Activated T-cell treated with anti-CD3 and anti-CD28 coated beads for 24 hours (primary cell): ENCODE measurements at places on chromosomes 2 and 18.

DNA sequence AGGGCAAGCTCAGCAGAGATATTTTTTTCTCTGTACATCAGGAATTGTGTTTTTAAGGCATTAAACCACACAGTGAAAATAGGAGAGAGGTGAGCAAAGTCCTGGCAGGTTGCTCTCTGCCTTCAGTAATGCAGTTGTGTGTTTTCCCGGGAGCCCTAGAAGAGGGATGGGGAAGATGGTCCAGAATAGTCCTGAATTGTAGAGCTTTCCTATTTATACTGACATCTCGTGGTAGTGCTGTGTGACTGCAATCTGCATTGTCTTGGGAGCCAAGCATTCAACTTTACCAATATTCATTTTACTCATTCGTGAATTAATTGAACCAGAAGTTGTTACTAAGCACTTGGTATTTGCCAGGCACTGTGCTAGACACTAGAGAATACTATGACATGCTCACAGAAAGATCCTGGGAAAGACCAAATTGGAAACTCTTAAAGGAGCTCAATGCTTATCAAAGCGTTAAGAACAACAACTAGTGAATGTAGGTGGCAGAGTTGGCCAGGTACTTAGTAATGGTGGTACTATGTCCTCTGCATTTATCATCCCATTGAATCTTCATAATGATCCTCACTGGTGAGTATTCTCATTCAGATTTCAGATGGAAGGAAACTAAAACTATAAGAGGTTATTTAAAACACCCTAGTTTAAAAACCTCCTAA is 214.6 kb downstream of the TRIB2 start:
- no peak for DNase-seq

- DNase-seq = no peak
Observed at GRCh38 chr2:155389224-155389623, 690.7 kb downstream of the KCNJ3 start.

DNA sequence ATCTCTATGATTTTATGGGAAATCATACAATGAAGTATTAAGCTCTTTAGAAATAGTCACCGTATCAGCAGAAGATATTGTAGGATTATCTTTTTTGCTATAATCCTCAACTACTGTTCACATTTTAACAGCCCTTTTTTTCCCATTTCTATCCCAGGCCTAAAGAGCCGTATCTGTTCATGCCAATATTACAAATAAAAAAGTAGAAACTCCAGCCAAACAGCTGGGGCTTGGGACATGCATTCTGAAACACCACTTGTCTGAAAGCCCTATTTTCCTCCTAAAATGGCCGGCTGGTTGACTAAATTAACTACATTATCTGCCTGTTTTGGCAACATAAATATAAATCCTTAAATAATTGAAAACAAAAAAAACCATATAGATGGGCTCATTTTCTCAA is 477.8 kb downstream of the CDH2 start:
- no peak for DNase-seq

- no peak for DNase-seq
Observed at GRCh38 chr2:130840506-130840905, 3.8 kb downstream of the ARHGEF4 start.

DNA sequence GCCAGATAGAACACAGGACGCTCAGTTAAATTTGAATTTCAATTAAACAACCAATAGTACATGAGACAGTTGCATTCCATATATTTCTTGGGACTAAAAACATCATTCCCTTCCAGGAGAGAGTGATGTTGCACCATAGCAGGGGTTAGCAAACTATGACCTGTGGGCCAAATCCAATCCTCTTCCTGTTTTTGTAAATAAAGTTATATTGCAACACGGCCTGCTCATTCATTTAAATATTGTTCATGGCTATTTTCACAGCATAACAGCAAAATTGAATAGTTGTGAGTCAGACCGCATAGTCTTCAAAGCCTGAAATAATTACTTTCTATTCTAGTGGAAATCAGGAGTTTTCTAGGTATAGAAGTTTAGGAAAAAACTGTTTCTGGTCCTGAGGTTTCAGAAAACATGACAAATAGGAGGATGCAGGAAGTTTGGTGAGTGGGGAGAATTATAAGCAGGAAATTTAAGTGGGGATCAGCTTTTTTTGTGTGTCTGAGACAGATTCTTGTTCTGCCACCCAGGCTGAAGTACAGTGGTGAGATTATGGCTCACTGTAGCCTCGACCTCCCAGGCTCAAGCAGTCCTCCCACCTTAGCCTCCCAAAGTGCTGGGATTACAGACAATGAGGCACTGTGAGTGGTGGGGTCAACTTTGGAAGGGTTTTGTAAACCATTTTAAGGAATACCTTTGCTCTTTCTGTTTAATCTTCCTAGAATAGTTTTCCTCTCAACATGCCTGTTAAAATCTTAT is 131.5 kb downstream of the SOCS6 start:
- DNase-seq = no peak

GRCh38 chr2:219782737-219783348 is 155.4 kb downstream of the SLC4A3 start:
- DNase-seq = no peak

- DNase-seq = no peak
Observed at GRCh38 chr2:3040496-3041140, 337.0 kb downstream of the EIPR1 start.

GRCh38 chr18:51458861-51459260 is 261.4 kb upstream of the MEX3C start:
- DNase-seq = no peak

DNA sequence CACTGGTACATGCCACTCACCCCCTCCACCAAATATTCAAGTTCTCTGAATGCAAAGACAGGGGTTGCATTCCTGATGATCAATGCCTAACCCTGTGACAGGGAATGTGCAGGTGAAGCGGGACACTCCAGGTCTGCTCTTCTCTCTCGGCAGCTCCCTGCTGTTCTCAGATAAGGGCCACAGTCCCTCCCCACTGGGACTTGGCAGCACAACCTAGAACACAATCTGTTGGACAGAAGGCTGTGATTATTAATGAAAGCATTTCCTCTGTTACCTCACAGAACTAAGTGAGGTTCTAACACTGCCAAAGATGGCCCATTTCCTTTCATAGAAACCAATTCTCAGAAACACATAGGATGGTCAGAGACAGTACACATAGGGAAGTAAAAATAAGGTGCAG is 42.7 kb downstream of the VSNL1 start:
- DNase-seq = no peak

DNA sequence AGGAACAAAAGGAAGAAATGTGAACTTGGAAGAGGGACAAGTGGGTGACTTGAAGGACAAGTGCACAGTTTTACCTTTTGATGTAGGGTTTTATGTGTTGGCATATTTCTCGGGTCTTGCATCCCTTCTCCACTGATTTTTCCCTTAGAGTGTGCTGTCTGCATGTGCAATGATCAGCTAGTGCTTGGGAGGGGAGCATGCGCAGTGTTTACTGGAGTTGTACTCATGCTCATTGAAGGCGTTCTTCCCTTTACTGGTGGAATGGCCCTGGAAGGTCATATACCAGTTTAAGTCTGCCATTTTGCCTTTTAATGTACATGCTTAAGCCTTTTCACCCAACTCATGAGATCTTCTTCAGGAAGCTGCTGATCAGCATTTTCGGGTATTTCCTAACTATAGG is 1168.0 kb downstream of the SUCLG1 start:
- no peak for DNase-seq

GRCh38 chr18:4551001-4551360 is 95.9 kb upstream of the DLGAP1 start:
- no peak for DNase-seq

GRCh38 chr2:25125189-25125588 is 43.2 kb downstream of the POMC start:
- DNase-seq = no peak

- DNase-seq = no peak
Observed at GRCh38 chr2:110818767-110819481, 86.6 kb downstream of the ACOXL start.

- DNase-seq = no peak
Observed at GRCh38 chr2:26864226-26864625, 16.3 kb downstream of the DPYSL5 start.

GRCh38 chr18:59086522-59086921 is 53.2 kb upstream of the SEC11C start:
- DNase-seq = no peak

DNA sequence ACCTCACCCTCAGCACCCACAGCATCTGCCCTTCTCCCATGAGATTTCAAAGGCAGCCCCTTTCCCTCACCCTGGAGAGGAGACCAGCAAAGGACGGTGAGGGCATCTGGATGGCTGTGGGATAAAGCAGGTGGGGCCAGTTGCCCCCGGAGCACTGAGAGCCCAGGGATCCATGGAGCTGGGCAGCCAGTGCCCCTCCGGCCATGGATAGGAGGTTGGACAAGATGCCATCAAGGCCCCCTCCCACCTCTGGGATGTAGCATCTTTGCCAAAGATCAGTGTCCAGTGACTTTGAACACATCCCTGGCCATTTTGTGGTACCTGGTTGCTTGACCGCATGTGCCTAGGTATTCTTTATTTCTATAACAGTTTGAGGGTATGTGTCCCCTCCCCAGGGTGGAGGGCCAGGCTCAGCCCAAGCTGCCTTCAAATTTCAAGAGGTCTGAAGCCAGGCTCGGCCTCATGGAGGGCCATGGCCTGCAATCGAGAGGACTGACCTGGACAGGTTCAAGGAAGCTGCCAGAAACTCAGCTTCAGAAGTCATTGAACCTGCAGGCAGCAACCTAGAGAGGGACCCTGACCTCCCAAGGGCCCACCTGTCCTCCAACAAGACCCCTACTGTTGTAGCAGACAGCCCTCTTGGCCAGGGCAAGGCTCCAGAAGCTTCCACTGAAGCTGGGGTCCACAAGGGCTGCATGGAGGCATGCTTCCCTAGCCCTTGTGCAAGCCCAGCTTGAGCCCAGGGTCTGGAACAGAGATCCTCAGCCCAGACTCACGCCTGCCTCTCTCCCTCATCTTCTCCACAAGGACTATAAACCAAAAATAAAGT is 55.5 kb upstream of the BIN1 start:
- no peak for DNase-seq

GRCh38 chr18:35227254-35227653 is 13.6 kb upstream of the ZNF397 start:
- no peak for DNase-seq

DNA sequence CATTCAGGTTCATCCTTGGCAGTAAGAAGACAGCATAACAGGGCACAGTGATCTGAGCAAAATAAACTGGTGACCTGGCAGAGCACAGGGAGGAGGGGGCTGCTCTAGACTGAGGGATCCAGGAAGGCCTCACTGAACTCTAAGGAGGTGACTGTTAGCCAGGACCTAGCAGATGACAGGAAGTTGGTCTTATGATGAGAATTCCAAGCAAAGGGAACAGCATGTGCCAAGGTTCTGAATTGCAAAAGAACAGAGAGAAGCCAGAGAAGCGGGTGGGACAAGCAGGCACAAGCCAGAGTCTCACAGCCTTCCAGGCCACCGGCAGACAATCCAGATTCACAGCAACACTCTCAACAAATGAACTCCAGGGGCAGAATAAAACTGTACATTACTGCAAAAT is 152.7 kb upstream of the PTPRM start:
- no peak for DNase-seq

DNA sequence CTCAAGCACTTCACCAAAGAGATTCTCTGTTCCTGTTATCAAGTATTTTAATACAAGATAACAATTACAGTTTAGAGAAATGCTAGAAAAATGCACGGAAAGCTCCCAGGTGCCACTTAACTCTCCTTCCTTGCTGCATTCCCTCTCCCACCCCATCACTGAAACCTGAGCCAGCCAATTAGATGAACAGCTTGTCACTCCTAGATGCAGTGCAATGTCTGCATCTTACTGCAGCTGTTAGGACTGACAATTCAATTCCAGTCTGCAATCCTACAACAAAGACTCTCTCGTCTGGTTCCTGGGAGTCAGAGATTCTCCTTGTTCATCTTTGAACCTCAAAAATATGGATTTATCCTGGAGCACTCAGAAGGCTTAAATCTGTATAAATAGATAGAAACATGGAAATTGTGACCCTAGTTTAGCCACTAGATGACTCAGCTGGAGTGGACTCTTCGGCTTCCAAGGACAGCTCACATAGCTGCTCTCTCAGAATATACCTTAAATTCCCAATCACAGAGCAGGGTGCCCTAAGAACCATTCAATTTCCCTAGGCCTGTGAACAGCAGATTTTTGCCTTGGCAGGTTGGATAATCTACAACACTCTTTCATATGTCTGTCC is 311.1 kb downstream of the NRXN1 start:
- no peak for DNase-seq

DNA sequence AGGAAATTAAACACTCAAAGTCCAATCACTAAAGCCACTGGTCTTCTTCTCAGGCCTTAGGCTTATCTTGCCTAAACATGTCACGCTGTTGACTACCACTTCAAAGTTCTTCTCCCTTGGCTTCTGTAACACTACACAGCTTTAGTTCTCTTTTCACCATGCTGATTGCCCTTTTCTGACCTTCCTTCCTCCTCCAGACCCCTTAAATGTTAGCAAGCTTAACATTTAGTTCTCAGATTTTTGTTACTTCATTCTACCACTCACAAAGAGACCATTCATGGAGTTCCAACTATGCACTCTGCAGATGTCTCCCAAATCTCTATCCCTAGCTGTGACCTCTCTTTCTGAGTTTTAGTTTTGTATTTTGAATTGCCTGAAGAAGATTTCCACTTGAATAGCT is 64.4 kb downstream of the TTC21B start:
- no peak for DNase-seq

DNA sequence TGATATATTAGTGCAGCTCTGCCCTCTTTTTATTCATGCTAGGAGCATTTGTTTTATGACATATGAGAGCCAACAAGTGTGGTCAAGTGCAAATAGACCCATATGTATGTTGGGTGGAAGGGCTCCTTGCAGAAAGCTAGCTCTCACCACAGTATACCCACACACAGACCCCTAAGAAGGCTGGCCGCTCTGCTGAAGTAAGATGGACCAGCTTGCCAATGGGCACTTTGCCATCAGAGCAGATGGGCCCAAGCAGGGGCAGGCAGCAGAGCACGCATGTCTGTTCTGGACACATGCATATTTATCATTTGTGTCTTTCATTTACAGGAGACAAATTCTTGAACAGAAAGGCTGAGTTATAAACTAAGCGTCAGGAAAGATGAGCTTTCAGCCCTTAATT is 187.5 kb upstream of the DTNA start:
- DNase-seq = no peak

- DNase-seq = no peak
Observed at GRCh38 chr2:29193111-29193510, 77.9 kb downstream of the CLIP4 start.

DNA sequence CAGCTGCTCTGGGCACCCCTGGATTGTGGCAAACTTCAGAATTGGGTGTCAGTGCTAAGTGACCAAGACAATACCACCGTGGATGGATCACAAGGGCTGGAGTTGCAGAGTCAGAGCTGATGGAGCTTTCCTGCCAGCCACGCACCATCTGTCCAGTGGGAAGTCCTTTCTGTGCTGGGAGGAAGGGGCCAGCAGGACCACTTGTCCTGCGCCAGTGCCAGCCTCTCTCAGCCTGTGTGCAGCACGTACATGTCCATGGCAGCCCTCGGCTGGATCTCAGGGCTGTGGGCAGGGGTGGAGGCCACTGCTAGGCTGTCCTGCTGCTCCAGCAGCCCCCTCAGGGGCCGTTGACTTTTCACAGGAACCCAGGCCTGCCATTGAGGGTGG is 33.3 kb downstream of the RAB31 start:
- DNase-seq = no peak

- no peak for DNase-seq
Observed at GRCh38 chr2:47271054-47272000, 116.2 kb upstream of the STPG4 start.
